ENCODE measurements at places on chromosomes 5 and 9.

DNA sequence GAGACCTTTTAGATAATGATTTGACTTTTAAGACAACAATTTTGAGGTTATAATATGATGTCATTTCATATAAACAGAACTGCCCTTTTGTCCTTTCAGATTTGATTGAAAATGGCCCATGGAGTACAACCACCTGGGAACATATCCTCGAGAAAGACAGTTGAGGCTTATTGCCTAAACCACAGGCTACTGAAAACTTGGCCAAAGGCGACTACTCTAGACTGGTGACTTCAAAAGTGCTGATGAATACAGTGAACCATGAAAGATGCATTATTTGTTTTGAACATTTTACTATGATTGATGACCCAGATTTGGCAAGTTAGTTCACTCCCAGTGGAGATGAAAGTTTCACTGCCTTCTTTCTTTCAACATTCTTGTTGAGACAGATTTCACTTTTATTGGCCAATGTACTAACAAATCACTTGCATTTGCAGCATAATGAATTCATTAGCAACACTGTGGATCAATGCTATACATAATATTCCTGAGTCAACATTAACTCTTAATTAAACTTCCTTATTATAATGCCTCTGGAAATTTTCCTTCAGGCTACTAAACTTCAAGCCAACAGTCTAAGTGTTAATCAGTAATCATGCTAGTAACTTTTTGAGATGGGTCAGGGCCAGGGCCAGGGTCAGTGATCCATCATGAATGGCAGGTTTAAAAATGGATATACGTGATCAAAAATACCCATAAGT lies 480.3 kb downstream of the RAB3C start:
- DNase-seq: no peak

DNA sequence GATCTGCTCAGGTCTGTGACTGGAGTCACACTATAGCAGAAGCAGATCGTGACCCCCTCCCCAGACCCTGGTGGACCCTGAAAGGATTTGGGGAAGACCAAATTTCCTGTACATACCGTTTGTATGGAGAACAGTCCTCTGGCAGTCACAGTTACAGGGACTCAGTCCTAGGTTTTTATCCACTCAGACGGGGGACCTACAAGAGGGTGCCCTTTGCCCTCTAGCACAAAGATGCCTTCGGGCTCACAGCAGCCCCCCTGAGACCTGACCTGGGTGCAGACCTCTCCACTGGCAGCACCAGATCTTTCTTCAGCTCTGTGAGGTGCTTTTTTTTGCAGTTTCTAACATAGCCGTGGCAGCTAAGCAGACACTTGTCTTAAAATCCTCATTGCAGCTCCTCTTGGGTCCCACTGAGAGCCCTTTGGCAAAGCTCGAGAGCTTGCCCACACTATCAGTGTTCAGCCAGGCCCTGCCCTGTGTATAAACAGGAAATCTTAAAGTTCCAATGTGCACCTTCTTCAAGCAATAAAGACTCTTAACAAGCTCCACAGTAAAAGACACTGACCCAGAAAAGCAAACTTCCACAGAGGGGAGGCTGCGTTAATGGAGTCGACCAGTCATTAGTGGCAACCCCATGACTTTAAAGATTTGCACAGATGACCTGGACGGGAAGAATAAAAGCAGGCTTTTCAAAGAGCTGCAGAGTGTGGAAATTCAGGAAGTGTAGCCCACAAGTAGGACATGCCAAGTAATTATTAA lies 71.8 kb upstream of the LHFPL2 start:
- no peak for DNase-seq

DNA sequence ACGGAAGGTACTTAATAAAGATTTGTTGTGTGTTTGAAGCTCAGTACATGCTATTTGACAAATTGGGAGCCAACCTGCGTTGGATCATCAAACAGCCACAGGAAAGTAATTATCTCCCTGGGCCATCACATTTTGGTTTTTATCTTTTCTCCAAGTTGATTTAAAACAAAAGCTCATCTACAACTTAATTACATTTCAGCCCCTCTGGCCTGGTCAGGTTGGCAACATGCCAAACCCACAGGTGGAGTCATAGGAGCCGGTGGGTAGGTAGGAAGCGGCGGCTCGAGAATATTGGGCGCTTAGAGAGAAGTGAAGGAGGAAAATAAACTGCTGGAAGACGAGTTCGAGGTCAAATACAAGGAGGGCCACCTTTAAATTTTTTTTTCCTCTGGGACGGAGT lies 64.9 kb upstream of the FANCC start:
- DNase-seq: no peak

DNA sequence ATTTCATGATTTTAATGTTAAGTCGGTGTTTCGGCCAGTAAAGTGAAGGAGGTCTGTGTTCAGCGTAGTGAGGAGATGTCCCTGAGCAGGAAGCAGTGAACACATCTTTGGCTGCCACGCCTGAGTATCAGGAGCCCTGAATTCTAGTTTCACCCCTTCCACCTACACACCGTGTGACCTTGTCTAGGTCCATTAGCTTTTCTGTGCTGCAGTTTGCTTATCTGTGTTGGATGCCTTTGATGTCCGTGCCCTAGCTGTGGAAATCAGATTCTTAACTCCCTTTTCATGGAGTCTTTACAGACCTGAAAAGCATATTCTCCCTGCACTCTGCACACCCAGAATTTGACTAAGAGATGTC lies 601 bp downstream of the FBXO38 start:
- no peak for DNase-seq

GRCh38 chr5:7869474-7870136 lies 657 bp downstream of the MTRR start:
- DNase-seq: no peak

DNA sequence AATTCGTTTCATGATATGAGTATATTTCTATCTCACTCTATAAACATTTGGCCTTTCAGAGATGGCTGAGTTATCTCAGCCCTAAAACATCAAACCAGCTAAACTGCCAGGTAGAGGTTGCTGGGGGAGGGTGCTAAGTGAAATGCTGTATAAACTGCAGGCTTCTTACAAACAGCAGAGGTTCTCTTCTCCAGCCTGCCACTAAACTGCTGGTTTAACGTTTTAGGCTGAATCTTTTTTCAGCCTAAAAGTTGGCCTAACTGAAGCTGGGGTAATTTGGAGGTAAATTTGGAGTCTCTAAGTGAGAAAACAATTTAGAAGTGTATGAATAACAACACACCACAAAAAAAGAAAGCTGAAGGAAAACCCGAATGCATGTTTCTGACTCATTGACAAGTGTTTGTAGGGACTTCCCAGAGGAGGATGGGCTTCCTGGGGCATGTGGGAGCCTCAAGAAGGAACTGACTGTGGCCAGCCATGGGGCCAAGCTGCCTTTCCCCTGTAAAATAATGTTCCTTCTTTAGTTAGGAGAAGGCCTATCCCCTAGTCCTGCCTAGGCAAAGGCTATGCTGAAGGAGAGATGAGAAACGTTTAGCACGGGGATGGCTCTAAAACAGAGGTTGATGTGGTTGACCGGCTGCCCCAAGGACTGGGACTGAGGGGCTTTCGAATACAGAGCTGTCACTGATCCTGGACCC lies 44.3 kb downstream of the SLC28A3 start:
- no peak for DNase-seq

GRCh38 chr5:50476549-50476948 lies 35.5 kb upstream of the EMB start:
- no peak for DNase-seq

DNA sequence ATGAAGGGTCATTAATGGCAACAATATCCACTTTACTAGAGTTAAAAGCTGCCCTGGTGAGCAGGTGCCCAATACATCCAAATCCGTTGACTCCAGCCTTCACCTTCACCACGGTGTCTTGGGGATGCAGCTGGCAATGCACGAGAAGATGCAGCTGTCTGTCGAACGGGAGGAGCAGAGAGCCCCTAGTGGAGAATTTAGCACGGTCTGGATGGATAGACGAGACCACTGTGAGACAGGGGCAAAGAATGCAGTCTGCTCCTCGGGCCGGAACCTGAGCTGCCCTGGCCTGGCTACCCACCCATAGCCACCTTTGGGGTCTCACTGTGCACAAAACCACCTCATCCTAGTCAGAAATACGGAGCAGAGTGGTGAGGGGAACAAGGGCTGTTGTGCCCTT lies 35.1 kb downstream of the ADRA1B start:
- no peak for DNase-seq

GRCh38 chr9:96161819-96162218 lies 140.2 kb downstream of the HSD17B3 start:
- DNase-seq: no peak

- DNase-seq: no peak
These were observed 23.9 kb downstream of the GOLM1 start for GRCh38 chr9:86075132-86076109.

DNA sequence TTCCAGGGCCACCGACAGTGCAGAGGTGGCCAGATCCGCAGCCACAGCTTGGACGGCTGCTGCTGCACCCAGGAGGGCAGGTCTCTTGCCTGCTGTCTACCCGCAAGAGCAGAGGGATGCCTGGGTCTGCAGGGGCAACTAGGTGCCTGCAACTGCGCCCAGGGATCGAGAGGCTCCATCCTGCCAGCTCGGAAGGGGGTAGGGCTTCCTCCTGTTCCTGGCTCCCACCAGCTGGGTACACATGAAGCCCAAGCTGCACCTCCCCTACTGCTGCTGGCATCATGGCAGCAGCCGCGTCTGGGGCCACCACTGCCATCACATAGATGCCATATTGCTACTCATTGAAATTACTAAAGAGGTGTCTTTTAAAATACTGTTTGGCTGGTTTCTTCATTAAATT lies 12.7 kb upstream of the PRR16 start:
- DNase-seq: no peak

GRCh38 chr5:67462147-67462546 lies 265.5 kb upstream of the CD180 start:
- no peak for DNase-seq

- DNase-seq: no peak
These were observed 13.3 kb downstream of the HMMR start for GRCh38 chr5:163473635-163474243.

GRCh38 chr9:112042244-112042638 lies 132.9 kb downstream of the SUSD1 start:
- no peak for DNase-seq

DNA sequence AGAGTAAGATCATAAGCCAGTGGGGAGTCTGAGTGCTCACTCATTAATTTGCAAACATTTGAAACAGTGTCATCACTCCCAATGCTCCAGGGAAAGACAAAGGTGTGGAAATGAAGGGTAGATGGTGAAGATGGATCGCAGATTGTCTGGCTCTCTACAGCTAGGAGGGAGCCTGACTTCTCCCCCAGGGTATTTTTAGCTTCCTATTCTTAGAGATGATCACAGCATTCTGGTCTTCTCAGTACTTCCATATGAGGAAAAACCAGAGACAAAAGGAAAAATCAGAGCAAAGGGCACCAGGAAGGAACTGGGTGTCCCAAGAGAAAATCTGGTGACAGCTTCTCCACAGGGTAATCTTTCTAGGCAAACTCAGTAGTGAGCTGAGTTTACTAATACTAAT lies 401.9 kb upstream of the GRIA1 start:
- DNase-seq: no peak

DNA sequence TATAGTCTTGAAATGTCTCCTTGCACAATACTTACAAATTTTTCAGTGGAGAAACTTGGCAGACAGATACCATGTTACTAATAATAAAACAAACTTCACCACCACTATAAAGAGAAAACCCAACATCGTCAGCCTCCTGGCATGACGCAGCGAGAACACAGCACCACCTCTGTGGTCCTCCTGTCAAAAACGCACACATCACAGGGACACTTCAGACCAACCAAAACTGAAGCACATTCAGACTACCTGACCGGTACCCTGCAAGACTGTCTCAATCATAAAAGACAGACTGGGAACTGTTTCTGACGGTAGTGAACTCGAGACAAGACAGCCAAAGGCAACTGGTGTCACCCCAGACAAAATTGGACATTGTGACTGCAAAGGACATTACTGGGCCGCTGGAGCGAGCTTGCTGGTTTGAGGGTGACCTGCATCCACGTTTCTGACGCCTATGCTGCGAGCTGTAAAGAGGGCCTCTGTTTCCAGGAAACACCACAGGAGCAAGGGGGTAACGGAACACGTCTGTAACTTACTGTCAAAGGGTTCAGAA lies 34.4 kb downstream of the NSUN2 start:
- no peak for DNase-seq

GRCh38 chr5:162684145-162684544 lies 616.6 kb downstream of the GABRG2 start:
- DNase-seq: no peak

GRCh38 chr5:65197531-65198455 lies 283.9 kb downstream of the ADAMTS6 start:
- no peak for DNase-seq

DNA sequence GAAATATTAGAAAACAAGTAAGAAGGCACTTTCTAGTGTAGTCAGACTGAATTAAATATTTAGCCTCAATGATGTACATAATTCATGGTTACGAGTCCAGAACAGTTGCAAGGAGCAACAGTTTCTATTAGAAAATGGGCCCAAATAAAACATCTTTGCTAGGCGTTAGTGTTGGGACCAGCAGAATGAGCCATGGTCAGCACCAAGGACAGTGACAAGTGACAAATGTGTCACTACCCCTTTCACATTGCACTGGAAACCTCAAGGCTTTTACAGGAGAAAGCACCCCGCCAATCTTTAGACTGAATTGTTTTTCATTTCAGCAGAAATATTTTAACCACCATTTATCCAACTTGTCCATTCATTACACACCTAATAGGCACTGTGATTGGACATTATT lies 301.3 kb upstream of the ADCY2 start:
- no peak for DNase-seq

GRCh38 chr5:42495914-42496313 lies 72.7 kb downstream of the GHR start:
- no peak for DNase-seq

DNA sequence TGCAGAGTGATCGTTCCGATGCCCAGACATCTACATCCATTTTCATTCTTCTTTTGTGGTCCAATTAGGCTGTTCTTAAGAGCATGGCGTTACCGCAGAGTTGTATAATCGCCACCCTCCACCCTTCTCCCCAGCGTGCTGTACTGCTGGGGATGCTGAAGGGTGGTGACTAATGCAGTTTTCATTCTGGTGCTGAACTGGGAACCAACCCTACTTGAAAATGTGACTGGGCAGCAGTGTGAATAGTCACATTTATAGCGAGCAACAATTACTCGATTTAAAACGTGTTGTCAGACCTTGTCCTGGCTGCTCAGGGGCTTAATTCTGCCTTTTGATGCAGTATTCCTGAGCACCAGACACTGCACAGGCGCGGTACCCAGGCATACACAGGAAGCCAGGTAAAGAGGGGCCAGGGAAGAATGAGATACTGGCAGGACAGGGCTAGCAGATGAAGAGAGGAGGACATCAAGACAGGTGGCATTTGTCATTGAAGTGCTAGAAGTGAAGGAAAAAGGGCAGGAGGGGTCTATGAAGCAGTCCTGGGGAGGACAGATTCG lies 719 bp upstream of the ISCA1 start:
- no peak for DNase-seq

DNA sequence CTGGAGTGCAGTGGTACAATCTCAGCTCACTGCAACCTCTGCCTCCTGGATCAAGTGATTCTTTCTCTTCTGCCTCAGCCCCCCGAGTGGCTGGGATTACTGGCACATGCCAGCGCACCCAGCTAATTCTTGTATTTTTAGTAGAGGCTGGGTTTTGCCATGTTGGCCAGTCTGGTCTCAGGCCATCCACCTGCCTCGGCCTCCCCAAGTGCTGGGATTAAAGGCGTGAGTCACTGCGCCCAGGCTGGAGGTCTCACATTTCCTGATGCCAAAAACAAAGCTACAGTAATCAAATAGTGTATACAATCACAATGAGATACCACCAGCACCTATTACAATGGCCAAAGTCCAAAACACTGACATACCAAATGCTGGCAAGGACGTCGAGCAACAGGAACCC lies 51.1 kb downstream of the TTLL11 start:
- no peak for DNase-seq

GRCh38 chr9:122159026-122159924 lies at the start of the genes MORN5 and NDUFA8:
Gene MORN5 (plus strand): TSS chr9:122159908. CDS start chr9:122159973, 65 bp downstream.
Gene NDUFA8 (minus strand): TSS chr9:122159779. CDS start chr9:122159677, 102 bp downstream.
- DNase-seq: peak; percentile 85

Data from stimulated activated CD8-positive, alpha-beta memory T cell treated with anti-CD3 and anti-CD28 coated beads, Interleukin-15, amount 100 ng/mL, for 24 hours (primary cell).